Choroid plexus epithelial cell (primary cell): ENCODE measurements at places on chromosomes 16 and 17.

- no peak for DNase-seq
Measured at GRCh38 chr17:43984521-43984920, 19.9 kb upstream of the NAGS start.

DNA sequence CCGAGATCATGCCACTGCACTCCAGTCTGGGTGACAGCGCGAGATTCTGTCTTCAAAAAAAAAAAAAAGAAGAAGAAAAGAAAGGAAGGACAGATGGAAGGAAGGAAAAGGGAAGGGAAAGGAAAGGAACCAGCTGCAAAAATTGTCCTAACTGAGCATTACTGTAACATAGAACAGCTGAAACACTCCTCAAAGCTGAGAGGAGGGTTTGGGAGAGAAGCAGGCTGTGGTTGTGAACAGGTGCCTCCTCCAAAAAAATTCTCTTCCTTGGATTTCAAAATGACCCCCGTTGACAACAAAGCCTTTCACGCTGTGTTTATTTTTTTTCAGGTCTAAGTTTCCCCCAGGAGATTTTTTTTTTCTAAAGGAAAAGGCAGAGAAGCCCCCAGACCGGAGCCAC lies 541.4 kb downstream of the WWOX start:
- DNase-seq: no peak

DNA sequence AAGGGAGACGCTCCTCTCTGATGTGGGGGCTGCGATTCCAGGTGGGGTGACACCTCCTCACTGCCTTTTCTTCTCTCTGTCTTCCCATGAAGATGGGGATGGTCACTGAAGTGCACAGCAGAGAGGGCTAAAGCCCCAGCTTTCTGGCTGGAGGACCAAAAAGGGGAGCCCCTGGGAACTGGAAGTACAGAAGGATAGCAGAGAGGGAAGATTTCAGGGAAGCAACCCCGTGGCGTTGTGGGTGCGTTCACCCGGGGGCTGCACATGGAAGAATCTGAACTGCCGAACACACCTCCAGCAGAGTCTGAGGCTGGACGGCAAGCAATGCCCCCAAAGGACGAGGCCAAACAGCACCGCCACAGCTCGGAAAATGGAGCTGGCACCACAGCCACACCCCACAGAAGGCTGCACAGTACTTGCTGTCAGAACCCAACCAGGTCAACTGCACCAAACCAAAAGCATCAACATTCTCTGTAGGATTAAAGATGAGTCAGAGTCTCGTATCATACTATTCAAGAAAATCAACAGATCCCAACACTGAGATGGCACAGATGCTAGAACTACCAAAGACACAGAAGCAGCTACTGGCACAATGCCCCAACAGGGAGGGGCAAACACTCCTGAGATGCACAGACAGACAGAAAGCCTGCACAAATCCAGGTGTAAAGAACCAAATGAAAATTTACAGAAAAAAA lies 49.9 kb downstream of the MAP1LC3B start:
- peak; percentile 48 for DNase-seq

DNA sequence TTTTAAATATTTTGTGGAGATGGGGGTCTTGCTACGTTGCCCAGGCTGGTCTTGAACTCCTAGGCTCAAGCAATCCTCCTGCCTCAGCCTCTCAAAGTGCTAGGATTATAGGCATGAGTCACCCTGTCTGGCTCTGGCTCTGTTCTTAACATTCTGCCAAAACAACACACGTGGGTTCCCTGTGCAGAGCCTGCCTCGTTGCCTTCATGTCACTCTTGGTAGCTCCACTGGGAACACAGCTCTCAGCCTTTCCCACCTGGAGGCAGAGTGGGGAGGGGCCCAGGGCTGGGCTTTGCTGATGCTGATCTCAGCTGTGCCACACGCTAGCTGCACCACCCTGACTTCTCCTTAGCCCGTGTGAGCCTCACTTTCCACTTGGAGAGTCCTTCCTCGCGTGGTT lies 19.3 kb downstream of the CRISPLD2 start:
- DNase-seq: peak; percentile 85

GRCh38 chr16:8581831-8582580 lies 8.3 kb downstream of the TMEM114 start:
- peak; percentile 94 for DNase-seq

- DNase-seq: peak; percentile 78
Measured at GRCh38 chr16:81696961-81697615, 82.0 kb upstream of the PLCG2 start.

GRCh38 chr17:2595716-2596115 lies 2.3 kb downstream of the PAFAH1B1 start:
- peak; percentile 39 for DNase-seq

GRCh38 chr17:4394208-4395110 lies 28.0 kb upstream of the UBE2G1 start:
- no peak for DNase-seq

- DNase-seq: no peak
Measured at GRCh38 chr17:45389354-45389753, 43.3 kb downstream of the ARHGAP27 start.

GRCh38 chr16:13638218-13638617 lies 281.7 kb upstream of the ERCC4 start:
- no peak for DNase-seq
